ENCODE measurements at places on chromosomes 2 and 18.

GRCh38 chr2:129857200-129857599 lies 122.3 kb upstream of the RAB6C start:
- no peak for DNase-seq

DNA sequence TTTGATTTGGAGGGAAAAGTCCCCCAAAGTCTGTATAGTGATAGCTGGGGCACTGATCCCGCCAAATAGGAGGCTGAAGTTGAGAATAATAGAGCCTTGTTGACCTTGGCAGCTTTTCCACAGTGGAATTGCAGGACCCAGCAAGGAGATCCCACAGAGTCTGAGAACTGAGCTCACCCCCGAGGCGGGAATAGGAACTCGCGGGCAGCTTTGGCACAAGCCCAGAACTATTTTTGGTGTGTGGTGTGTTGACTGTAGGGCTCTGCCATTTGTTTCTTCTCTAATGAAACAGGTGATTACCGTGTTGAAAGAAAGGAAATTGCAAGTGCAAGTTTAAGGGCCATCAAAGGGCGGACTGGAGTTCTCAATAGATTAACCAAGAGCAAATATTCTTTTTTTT lies 34.0 kb downstream of the SH3RF3 start:
- no peak for DNase-seq

- DNase-seq: peak; percentile 72
Observed at GRCh38 chr2:170816504-170817092, at the start of gene GAD1. GAD1 (plus strand) TSS chr2:170816887; CDS start chr2:170818592, 1,705 bp downstream.

DNA sequence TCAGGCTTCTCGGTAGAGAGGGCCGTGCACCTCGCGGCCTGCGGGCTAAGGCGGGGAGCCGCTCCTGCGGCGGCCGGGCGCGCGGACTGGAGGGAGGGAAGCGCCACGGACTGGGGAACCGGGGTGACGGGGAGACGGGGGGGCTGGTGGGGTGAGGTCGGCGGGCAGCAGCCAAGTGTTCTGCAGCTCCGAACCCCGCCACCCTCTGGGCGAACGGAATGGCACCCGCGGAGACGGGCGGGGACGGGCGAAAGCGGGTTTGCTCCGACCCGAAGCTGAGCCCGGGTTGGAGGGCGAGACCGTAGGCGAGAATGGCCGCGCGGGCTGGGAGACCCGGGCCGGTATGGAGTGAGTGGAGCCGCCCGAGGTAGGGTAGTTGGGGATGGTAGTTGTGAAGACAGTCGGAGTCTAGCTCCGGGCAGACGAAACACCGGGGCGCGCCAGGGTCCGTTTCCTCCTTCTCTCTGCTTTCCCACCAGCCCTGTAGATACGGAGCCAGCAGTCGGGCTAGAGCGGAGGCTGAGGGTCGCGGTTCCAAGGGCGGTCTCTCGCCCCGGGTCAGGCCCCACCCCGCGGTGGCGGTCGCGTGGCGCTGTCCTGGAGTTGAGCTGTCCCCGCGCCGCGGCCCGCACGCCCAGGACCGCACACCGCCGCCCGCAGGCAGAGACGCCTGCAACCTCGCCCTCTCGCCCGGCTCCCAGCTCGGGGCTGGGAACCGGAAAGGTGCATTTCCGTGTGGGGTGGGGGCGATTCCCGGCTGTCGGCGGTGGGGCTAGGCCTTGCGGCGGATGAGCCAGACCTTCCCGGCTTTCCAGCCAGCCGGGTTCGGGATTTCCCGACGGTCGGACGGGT lies 160.3 kb upstream of the SIX2 start:
- DNase-seq: peak; percentile 10

GRCh38 chr2:178008636-178009289 lies 63.8 kb downstream of the PDE11A start:
- no peak for DNase-seq
